ENCODE measurements at places on chromosomes 12 and 14.

DNA sequence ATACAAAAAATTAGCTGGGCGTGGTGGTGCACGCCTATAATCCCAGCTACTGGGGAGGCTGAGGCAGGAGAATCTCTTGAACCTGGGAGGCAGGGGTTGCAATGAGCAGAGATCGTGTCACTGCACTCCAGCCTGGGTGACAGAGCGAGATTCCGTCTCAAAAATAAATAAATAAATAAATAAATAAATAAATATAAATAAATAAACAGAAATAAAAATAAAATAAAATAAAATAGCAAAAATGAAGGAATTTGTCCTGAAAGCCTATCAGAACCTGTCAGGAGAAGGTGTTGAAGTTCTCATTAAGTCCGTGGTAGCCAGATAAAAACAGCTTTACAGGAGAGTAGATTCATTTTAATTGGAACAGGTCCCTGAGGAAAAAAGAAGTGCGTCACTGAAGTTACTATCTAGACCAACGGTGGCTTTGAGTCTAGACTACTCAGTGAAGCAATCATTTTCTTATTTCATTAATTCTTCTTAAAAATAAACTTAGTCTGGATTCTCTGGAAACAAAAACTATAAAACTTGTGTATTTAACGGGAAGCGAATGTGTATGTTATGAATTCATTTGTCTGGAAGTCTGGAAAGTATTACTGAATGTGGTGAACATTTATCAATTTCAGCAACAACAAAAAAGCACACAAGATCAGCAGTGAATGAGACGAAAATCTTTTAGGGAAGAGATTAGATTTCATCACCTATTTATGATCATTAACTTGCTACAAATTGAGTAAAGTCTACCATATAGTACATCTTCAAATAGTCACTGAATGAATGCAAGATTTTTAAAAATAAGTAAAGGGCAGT, 248.5 kb upstream of the PDE3A start:
- peak; percentile 27 for DNase-seq

GRCh38 chr14:74574706-74575105, 37.3 kb downstream of the LTBP2 start:
- no peak for DNase-seq

GRCh38 chr12:108773798-108774788, 42.8 kb upstream of the CORO1C start:
- peak; percentile 12 for DNase-seq

- DNase-seq = no peak
These were observed 90.3 kb upstream of the EEA1 start for GRCh38 chr12:93019212-93019927.

DNA sequence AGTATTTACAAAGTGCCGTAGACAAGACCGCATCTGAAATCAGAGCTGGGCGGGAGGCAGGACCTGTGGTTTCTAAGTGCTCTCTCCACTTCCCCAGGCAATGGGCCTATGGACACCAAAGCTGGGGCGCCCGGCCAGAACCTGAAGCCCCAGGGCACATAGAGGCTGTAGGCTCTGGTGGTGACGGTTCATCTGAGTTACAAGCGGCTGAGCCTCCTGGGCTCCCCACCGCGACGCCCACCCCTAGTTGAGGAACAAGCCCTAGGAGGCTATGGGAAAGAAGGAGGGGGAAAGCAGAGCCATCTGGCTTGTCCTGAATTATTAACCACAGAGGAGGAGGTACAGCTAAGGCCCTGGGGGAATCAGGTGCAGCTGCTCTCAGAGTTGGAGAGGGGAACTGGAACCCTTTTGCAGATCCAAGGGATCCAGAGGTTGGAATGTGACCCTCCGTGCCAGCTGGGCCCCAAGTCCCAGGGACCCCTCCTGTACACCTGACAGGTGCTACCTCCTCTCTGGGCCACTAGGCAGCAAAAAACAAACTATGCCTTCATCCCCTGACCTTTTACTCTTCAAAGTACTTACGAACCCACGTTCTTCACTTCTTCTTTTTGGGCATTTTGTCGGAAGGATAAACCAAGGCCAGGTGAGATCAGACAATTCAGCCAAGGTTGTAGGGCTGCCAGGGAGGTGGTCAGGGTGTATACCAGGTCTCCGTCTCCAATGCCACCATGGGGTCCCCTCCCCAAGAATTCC, 77.2 kb downstream of the ARL6IP4 start:
- DNase-seq = no peak

- DNase-seq = no peak
These were observed 30.1 kb upstream of the STON2 start for GRCh38 chr14:81430235-81430634.

DNA sequence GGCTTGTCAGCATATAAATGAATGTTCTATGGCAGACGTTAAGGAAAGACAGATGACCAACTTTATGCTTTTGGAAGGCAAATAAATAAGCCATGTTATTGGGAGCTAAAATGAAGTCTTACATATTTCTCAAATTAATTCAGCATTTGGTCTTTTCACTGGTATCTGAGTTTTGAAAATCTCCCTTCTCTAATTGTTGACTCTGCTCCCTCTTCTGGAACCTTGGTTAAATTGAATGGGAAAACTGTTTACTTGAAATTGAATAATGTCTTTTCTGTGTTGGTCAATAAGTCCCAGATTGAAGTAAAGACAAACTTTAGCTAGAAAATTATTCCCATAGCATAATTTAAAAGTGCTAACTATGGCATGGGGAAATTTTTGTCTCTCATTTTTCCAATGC, 38.7 kb downstream of the LGR5 start:
- DNase-seq = no peak

DNA sequence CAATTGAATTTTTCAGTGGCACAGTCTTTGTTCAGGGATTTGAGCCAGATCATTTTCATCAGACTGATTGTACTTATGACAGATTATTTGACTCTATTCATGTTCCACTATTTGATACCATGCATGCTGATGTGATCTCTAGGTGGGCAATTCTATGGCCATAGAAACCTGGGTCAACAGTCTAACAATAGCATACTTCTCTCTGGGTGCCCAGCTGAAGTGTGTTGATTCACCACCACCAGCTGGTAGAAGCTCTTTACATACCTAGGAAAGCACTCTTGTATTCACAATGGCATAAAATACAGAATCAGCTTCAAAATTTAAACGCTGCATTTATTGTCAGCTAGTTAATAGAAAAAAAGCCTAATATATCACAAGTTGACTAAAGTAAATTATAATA, 90.2 kb upstream of the TMTC2 start:
- DNase-seq = no peak

DNA sequence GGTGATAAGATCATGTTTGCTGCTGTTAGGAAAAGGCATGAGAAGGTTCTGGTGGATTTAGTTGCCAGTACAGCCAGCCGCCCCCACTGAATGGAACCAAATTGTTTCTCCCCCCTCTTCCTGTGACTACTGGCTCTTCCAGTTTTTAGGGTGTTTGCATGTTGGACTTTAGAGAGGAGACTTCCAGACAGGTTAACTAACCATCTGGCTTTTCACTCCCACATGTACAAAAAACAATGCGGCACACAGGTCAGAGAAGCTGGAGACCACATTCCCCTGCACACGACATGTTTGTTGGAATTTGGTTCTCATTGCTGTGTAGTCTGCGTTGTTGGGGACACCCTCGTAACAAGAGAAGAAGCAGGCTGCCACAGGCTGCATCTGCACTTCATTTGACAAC, 103.9 kb upstream of the TMEM132C start:
- DNase-seq = no peak

GRCh38 chr12:108313606-108314351, 25.3 kb downstream of the CMKLR1 start:
- DNase-seq = no peak

DNA sequence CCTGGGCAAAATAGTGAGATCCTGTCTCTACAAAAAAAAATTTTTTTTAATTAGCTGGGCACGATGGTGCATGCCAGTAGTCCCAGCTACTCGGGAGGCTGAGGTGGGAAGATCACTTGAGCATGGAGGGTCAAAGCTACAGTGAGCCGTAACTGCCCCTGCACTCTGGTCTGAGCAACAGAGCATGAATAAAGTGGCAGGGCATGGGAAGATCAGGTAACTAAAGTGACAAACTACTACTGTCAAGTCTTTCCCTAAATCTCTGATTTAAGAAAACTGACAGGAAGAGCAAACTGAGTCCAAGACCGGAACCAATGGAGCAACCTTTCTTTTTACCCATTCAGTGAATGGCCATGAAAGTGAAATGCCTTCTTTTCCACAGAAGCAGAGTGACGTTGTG, 10.8 kb downstream of the DCAF5 start:
- no peak for DNase-seq

- DNase-seq = peak; percentile 33
These were observed 534.2 kb downstream of the LRFN5 start for GRCh38 chr14:42140831-42141279.

- no peak for DNase-seq
These were observed 40.1 kb downstream of the PDZRN4 start for GRCh38 chr12:41228066-41228820.

GRCh38 chr12:111143271-111143670, 222.9 kb upstream of the MYL2 start:
- DNase-seq = no peak

DNA sequence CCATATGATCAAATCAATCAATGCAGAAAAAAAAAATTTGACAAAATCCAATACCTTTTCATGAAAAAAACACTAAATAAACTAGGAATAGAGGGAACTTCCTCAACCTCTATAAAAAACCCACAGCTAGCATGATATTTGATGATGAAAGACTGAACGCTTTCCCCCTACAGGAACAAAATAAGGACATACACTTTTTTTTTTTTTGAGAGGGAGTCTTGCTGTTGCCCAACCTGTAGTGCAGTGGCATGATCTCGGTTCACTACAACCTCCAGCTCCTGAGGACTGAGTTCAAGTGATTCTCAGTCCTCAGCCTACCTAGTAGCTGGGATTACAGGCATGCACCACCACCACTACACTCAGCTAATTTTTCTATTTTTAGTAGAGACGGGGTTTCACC, 17.9 kb upstream of the CAMKK2 start:
- no peak for DNase-seq

DNA sequence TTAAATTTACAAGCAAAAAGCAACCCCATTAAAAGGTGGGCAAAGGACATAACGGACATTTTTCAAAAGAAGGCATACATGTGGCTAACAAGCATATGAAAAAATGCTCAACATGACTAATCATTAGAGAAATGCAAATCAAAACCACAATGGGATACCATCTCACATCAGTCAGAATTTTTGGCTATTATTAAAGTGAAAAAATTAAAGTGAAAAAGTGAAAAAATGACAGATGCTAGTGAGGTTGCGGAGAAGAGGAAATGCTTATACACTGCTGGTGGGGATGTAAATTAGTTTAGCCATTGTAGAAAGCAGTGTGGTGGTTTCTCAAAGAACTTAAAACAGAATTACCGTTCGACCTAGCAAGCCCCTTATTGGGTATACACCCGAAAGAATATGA, 7.9 kb downstream of the OTOGL start:
- peak; percentile 52 for DNase-seq

DNA sequence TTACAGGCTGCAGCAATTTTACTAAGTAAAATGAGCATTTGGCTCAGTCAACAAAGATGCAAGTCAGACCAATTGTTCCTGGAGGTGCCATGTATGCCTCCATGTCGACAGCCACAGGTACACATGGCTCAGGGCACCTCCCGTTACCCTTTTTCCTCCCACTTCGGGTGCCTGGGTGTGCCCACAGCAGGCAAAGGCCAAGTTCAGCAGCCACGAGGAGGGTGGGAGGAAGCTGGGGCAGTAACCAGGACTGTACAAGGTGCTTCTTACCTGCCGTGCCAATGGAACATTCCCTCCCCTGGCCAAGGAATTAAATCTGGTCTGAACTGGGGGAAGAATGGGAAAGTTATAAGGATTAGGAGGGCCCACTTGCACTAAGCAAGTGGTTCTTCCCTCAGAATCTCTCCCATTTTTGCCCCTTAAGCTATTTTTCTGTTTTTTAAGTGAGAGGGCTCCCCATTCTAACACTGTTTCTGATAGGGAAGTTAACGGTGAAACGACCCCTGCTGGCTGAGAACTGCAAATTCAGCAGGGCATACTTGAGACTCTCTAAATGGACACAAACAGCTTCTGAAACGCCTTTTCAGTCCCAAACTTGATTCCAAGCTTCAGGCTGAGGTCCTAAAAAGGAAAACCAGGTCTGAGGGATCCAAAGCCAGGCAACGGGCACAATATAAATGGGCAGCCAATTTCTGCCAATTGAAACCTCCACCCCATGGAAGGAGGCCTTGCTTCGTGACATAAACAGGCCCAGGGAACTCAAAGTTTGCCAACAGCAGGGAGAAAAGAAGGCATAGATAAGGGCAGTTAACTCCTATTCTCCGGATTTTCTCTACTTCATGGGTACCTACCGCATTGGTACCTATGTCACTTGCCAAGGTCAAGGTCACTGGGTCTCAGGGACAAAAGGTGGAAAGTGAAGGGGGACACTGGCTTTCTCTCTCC, 24.8 kb downstream of the CLECL1 start:
- DNase-seq = peak; percentile 32

GRCh38 chr12:113815031-113815430, 151.1 kb downstream of the RBM19 start:
- no peak for DNase-seq

DNA sequence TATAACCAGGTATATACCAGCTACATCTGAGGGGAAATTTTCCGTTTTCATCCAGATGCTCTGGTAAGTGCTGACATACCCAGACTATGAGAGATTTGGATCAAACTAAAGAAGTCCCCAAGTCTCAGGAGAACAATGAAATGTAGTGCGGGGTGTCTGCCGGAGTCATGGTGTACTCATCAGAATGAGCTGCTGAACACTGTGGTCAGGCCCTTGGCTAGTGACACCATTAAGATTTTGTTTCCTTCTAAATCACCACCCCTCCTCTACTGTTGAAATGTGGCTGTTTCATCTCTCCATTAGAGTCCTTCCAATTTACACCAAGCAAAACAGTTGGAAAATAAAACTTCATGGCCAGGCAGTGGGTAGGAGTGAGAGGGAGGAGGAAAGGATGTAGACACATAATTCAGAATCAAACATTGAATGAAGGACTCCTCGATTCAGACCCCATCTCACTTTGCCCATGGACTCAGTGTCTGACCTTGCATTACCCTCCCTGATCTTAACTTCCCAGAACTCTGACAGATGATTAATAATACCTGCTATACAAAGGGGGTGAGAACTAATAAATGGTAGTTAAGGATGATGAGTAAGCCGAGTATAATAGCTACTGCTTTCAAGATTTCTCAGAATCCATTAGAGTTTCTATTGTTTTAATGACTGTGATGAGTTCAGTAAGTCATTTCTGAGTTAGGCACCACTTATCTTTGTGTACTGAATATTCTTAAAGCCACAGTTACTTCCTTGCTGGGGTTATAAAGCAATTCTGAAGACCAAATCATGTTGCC, 127.4 kb downstream of the CRADD start:
- DNase-seq = no peak

GRCh38 chr12:99311373-99311772, 336.2 kb upstream of the GARIN6 start:
- no peak for DNase-seq

GRCh38 chr12:71448150-71448581, 8.6 kb downstream of the LGR5 start:
- no peak for DNase-seq

- DNase-seq = no peak
These were observed 64.5 kb downstream of the SPTB start for GRCh38 chr14:64815257-64815656.

DNA sequence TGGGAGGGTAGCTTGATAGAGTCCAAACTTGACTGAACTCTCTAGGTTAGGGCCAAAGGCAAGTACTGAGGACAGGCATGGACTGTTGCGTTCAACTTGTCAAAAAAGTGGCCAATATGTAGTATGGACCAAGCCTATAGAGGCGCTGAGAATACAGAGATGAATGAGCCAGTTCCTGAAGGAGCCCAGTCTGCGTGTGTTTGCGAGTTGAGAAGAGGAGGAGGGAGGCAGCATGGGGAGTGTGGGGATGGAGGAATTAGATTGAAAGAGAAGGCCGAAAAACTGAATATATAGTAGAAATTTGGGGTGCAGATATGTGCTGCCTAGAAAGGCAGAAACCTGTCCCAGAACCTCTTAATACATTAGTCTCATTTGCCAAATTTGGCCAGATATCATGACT, 412.4 kb downstream of the PCNX1 start:
- no peak for DNase-seq

All from fibroblast of skin of left quadriceps (primary cell).